ENCODE measurements at places on chromosomes 7 and 10.

GRCh38 chr10:67665491-67665890 lies 30.5 kb downstream of the CTNNA3 start:
- DNase-seq, result no peak

GRCh38 chr10:16562891-16563290 lies 41.2 kb upstream of the C1QL3 start:
- no peak for DNase-seq

DNA sequence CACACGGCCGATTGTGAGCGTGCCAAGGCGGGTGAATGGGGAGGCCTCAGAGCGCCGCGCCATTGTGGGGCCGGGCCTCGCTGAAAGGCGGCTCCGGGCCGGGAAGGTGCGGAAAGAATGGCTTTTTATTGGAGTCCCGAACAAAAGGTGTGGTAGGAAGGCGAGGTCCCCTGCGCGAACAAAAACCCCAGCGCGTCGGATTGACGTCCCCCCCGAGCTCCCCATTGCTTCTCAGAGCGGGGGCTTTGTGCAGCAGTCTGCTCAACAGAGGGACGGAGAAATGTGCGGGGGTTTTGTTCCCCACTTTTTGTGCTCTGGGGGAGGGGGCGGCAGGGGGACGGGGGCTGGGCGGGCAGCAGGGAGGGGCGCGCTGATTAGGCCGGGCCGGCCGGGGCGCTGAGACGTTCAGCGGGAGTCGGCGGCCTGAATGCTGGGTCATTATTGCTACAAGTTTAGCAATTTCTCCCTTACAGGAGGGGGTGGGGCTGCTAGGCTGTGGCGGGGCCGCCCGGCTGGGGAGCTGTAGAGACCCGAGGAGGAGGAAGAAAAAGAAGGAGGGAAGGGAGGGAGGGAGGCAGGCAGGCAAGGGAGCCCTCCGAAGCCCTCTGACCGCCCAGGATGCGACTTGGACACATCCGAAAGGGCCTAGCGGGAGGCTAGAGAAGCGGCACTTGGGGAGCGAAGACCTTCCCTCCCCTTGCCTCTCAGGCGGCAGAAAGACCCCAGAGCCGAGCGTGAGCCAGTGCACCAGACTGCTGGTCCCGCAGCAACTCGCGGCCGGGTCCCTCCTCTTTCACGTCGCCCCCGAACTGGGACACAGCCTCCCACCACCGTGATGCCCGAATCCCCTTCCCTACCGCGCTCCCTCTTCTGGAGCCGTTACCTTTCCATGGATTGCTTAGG lies 4.6 kb downstream of the NKX2-3 start:
- DNase-seq, result no peak

- DNase-seq, result no peak
Observed at GRCh38 chr7:158314394-158314793, 273.2 kb downstream of the PTPRN2 start.

DNA sequence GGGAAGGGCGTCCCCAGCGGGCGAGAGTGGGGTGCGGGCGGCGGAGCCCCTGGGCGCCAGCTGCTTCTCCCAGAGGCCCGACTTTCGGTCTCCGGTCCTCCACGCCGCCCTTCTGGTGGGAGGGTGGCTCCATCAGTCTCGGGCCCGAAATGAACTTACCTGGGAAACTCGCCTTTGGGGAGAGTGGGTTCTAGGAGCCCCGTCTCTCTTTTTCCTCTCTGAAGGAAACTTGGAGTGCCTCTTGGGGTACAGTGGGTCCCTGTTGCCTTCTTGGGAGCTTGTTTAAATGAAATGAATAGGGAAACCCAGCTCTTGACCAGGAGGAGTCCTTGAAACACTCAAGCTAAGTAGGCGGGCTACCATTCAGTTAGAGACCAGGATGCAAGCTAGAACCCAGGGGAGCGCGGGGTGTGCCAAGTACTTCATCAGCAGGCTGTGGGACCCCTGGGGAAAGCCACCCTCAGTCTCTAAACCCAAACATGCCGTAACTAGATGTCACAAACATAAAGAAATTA lies 1.3 kb downstream of the SLC26A4 start:
- no peak for DNase-seq

DNA sequence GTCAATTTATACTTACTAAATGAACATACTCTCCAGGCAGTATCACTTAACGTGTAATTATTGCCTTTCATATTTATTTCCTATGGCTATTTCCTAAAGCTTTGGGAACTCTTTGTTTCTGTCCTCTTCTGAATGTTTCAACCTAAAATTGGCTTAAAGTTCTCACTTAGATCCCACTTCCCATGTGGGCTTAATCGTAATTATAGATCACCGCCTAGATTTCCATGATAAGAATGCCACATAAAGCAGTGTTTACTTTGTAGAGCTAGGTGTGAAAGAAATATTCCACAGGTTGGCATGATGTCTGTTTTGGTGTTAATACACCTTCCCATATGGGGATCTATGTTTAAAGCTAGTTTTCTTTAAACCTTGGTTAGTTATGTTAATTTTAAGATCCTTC lies 1.5 kb downstream of the HDAC9 start:
- DNase-seq, result no peak

GRCh38 chr10:13158401-13158800 lies 3.0 kb upstream of the MCM10 start:
- DNase-seq, result no peak

DNA sequence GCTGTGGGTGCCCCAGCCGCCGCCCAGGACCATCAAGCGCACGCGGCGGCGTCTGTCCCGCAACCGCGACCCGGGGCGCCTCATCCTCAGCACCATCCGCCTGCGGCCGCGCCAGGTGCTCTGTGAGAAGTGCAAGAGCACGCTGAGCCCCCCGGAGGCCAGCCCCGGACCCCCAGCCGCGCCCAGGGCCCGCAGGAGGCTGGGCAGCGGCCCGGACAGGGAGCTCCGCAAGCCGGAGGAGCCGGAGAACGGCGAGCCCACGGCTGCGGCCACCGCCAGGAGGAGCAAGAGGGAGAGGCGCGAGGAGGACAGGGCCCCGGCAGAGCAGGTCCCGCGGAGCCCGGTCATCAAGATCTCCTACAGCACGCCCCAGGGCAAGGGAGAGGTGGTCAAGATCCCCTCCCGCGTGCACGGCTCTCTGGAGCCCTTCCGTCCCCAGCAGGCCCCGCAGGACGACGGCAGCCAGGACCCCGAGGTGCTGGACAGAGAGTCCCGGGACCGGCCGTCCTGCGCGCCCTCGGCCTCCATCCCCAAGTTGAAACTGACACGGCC lies 8.0 kb downstream of the PWWP2B start:
- DNase-seq, result peak; percentile 41

GRCh38 chr7:23931633-23932032 lies 221.6 kb downstream of the STK31 start:
- DNase-seq, result no peak

DNA sequence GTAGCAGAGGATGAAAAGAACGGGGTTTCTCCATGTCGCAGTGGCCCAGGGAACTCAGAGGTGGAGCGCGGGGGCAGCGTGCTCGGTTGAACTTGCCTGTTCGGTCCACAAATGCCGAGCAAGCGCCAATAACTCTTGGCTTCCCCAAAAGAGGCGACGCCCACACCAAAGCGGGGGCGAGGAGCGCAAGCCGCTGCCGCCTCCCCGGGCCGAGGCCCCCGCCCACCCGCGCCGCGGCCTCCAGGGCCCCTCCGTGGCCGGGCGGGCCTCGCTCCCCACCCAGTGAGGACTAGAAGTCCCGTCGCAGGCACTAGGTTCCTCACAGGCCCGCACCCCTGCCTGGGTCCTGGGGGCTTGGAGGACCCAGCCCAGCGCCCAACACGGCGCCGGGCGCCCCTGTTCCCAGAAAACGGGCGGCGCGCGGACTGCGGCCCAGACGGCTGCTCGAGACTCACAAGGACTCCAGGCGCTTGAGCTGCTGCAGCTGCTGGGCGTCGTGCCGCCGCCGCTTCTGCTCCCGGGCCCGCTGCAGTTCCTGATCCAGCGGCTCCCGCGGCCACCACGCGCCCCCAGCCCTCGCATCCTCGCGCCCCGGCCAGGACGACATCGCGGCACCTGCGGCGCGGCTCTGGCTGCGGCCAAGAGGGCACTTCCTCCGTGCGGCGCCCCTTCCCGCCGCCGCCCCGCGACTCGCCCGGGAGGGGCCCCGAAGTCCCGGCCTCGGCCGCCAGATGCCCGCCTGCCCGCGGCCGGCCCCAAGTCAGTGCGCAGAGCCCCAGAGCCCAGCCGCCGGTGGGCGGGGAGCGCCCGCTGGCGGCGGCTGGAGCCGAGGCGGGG lies 14.6 kb upstream of the FKBP9 start:
- peak; percentile 88 for DNase-seq

GRCh38 chr10:13056456-13057077 lies 43.4 kb upstream of the OPTN start:
- no peak for DNase-seq

- DNase-seq, result no peak
Observed at GRCh38 chr10:87960230-87960629, 96.8 kb downstream of the PTEN start.

GRCh38 chr7:14777806-14778205 lies 124.7 kb downstream of the DGKB start:
- no peak for DNase-seq

DNA sequence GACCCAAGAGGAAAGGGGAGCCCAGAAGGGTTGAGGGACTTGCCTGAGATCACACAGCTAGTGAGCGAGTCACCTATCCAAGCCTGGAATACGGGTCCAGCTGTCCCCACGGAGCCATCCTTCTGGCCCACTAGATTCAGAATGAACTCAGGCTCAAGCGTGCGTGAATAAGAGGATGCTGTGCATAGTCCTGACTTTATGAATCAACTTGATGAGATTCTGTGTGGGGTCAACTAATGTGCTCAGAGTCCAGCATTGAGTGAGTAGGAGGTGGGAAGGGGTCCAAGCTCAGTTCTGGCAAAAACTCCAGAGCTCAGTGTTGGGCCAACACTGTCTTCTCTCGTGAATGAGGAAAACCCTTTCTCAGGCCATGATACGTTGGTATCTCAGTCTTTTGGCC lies 41.4 kb downstream of the CAMK1D start:
- DNase-seq, result no peak

DNA sequence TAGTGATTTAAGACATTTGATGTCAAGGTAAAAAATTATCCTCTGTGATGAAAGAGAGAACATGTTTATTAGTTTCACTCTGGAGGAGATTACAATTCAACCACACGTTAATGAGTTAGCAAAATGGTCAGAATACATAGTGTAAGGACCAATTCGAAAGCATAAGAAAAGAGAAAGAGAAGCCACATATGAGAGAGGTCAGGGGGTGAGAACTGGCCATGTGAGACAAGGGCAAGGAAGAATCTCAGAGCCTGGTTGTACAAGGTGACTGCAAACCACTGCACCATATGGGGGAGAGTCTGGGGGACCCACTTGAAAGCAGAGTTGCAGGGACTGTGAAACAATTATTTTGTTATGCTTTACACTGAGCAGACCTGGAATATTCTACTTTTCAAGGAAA lies 27.7 kb upstream of the BET1 start:
- no peak for DNase-seq

DNA sequence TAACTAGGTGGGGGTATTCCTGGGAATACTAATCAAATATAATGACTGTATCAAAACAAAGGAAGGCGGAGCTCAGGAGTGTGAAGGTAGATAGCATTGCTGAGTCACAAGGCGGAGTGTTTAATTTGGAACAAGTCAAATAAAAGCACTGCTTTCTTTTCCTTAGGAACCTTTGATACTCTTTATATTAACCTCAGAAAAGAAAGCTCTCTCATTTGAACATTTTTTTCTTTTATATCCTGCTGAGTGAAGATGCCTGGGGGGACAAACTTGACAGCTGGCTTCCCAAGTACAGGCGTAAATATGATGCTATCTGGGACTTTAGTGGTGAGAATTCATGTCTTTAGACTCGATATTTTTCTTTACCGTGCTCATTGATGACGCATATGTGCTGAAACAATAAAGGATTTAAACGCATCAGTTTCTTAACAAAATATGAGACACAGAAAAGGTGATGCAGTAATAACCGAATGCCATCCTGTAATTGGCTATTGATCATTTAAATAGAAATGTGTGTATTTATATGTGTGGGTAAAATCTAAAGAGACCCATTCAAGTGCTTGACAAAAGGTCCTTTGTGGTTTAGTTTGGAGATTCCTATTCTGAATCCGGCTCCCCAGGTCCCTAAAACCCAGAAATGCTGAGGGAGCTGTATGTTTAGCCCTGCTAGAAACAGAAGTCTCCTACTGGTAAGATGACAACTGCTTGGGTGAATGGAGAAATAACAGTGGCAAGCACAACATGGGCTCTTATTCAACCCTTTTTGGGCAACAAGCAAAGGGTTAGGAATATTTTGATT lies 102.7 kb downstream of the PRTFDC1 start:
- no peak for DNase-seq
